ENCODE measurements at places on chromosomes 1 and 21.

- DNase-seq: no peak
Observed at GRCh38 chr1:166852918-166853317, 13.6 kb downstream of the POGK start.

DNA sequence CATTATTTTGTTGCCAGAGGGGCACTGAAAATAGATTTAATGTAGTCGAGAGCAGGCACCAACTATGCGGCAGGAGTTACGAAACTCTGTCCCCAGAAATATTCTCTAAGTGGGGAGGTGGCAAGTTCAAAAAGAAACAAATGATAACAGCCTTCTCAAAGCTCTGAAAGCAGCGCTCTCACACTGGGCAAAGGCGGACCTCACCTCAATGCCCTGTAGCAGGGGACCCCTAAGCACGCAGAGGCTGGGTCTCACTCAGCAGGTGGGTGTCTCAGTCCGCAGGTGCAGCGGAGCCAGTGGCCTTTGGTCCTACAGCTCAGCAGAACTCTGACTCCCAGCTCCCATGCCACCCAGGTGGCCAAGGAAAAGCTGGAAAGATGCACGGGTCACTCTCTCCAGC lies 21.8 kb upstream of the TMPRSS2 start:
- DNase-seq: no peak

GRCh38 chr21:31592963-31593560 lies 66.4 kb upstream of the SOD1 start:
- DNase-seq: no peak

- DNase-seq: no peak
Observed at GRCh38 chr1:145846201-145846612, 777 bp downstream of the NUDT17 start.

- DNase-seq: no peak
Observed at GRCh38 chr1:64308866-64309265, 105.4 kb downstream of the UBE2U start.

- DNase-seq: no peak
Observed at GRCh38 chr1:8211883-8212579, 105.9 kb upstream of the SLC45A1 start.

DNA sequence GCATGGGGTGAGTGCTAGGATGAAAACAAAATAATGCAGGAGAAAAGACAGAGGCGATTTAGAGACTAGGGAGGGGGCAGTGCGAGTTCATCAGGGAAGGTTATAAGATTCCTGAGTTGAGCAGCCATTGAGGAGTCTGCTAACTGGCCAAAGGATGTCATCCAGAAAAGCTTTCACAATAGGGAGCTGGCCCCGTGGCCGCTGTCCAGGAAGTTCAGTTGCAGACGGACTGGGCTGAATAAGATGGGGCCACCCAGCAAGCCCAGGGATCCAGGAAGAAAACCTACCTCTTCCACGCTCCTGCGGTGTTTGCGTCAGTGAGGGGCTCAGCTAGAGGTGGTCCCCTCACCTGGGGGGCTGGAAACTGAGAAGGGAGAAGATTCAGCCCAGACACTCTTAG lies 4.0 kb upstream of the PKP1 start:
- DNase-seq: no peak

DNA sequence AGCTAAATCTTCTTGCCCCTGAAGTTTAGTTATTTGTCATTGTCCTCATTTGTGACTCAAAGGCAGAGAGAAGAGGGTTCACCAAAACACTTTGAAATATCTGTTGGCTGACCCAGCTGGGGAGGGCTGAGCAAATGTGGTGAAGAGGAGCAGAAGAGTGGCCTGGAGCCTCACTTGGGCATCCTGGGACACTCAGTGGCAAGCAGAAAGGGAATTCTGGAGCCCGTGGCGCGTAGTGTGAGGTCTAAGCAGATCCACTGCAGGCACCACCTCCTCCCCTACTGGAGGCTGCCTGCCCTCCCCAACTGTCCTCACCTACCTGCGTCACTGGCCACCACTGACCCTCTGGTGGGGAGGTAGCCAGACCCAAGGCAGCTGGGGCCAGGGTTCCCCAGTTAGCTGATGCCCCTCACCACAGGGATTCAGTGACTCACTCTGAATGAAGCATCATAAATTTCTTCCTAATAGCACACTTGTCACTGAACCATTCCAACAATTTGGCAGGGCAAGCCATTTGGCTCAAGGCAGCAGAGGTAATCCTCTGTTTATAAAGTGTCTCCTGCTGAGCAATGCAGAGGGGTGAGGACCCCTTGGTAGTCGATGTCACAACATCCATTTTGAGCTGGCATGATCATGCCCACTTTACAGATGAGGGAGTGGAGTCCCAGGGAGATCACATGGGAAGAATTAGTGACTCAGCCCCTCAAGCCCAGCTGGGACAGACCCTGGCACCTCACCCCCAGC lies 80.3 kb downstream of the NENF start:
- DNase-seq: no peak

DNA sequence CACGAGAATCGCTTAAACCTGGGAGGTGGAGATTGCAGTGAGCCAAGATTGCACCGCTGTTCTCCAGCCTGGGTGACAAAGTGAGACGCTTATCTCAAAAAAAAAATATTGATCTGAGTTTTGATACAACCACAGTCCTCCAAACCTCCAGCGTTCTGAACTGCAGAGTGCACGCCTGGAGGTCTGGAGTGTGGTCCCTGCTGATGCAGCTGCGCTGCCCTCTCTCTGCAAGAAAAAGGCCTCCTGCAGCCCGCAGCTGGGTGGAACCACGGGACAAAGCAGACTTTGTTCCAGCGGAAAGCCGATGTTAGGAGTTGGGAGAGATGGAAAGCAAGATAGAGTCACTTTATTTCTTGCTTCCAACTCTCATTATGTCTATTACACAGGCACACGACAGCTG lies 144.9 kb upstream of the SOD1 start:
- no peak for DNase-seq

- no peak for DNase-seq
Observed at GRCh38 chr1:24803987-24804530, 58.8 kb downstream of the CLIC4 start.

DNA sequence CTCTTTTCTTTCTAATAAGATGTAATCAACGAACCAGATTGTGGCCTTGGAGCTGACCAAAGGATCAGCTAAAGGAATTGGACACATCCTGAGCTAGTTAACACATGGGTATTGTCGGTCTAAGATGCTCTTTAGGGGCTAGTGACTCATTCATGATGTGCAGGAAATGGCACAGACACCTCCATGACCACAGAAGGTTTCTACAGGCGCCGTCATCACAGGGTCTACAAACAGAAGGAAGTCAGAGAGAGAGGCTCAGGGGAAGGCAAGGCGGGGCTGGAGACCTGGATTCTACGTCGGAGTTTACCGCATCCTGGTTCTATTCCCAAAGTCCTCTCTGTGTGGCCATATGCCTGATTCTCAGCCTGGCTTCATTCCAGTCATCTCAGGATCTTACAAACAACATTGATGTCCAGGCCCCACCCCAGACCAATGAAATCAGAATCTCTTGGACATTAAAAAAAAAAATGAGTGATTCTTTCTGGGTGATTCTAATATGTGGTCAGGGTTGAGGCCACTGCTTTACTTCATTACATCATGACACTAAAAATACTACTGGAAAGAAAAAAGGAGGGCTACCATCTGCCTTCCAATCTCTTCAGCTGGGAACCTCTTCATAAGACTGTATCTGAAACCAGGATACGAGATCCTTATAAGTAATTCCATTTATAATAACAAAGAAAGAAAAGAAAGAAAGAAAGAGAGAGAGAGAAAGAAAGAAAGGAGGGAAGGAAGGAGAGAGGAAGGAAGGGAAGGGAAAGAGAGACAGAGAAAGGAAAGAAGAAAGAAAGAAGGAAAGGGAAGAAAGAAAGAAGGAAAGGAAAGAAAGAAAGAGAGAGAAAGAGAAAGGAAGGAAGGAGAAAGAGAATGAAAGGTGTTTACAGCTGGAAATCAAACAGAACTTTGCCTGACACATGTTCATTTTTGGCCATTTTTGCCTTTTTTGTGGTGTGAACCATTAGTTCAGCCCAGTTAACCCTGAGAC lies 11.6 kb upstream of the KCNJ15 start:
- no peak for DNase-seq

GRCh38 chr21:44969931-44970755 lies 30.3 kb downstream of the SLX9 start:
- DNase-seq: no peak

- DNase-seq: peak; percentile 13
Observed at GRCh38 chr1:94061513-94062443, 59.2 kb downstream of the ABCA4 start.

GRCh38 chr1:10196976-10197375 lies 13.4 kb upstream of the KIF1B start:
- DNase-seq: no peak

DNA sequence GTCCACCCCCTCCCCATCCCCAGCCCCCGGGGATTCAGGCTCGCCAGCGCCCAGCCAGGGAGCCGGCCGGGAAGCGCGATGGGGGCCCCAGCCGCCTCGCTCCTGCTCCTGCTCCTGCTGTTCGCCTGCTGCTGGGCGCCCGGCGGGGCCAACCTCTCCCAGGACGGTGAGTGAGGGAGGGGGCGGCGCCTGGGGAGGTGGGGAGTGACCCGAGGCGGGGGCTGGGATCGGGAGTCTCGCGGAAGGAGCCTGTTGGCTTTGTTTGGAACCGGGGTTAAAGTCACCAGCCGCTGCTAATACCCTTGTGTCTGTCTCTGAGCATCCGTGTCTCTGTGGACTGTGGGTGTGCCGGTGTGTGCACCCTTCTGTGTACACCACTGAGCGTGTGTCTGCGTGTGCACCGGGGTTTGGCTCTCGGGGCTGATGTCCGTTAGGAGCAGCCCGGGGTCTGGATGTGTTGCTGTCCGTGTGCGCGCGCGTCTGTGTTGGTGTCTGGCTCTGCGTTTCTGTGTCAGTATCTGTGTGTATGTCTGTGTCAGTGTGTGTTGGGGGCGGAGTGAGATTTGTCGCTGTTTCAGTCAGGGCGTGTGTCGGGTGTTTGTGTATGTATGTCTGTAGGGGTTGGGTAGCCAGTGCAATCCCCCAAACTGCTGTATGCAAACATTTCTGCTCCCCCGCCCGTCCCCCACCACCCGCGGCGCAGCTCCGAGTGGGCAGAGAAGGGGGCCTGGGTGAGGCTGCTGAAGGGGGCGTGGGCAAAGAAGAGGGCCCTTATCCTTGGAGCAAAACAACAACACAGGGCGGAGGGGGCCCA lies 480 bp downstream of the CADM3 start:
- no peak for DNase-seq

- DNase-seq: no peak
Observed at GRCh38 chr1:40315795-40316594, 1.1 kb downstream of the COL9A2 start.

Measured in stimulated activated naive B cell treated with anti-CD40 and anti-IgM and Interleukin-4, amounts not matched to agents 10 μg/mL and 1 μg/mL and 100 μg/mL, for 72 hours (primary cell).